ENCODE measurements at places on chromosomes 13 and 19.

GRCh38 chr13:76982061-76982460 is 9.8 kb upstream of the CLN5 start:
- no peak for DNase-seq

DNA sequence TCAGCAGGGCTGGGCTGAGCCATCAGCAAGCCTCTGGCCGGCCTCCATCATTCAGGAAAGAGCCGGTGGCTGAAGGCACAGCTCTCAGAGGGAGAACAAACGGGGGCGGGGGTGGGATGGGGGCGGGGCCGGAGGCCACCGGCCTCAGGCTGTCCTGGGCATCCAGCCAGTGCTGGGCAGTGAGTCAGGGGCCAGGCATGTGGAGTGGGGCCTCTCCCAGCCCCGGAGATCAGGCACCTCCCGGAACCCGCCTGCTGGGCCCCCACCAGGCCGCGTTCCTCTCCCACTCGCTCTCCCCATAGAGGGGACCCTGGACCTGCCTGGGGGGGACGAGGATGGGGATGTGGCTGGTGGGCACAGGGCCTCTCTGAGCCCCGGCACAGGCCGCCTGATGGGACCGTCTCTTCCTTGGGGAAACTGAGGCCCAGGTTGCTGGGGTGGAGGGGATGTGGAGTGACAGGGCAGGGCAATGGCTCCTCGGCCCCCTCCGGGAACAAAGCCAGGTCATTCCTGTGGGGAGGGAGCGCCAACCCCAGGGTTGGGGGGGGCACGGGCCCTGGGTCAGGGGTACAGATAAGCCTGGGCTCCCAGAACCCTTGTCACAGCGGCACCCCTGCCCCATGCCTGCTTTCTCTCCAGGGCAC is 12.9 kb downstream of the SPC24 start:
- DNase-seq: peak; percentile 76

DNA sequence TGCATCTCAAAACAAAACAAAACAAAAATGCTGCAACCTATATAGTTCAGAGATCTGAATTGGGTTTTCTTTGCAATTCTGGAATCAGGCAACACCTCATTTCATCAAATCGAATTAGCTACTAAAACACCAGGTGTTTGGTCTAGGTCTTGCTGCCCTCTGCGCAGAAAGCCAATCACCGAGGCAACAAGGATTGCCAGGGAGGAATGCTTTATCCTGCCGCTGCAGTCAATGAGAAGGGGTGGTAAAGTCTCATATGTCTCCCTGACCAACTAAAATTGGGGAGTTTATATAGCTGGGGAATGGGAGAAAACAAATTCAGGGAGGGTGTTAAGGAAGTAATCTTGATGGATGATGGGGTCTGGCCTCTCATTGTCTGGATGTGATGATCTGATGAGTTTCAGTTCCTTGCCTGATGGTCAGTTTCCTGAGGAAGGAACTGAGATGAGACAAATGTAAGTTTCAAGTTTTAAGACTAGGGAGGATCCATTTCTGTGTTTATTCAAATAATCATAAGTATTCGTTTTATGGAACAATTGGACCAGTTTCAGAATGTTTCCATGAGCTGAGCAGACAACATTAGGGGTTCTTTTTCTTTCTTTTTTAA is 5.0 kb upstream of the YJU2 start:
- no peak for DNase-seq

GRCh38 chr19:48552406-48553322 is 692 bp downstream of the SULT2B1 start:
- no peak for DNase-seq

GRCh38 chr13:31045286-31046081 is 113.0 kb downstream of the TEX26 start:
- peak; percentile 47 for DNase-seq

DNA sequence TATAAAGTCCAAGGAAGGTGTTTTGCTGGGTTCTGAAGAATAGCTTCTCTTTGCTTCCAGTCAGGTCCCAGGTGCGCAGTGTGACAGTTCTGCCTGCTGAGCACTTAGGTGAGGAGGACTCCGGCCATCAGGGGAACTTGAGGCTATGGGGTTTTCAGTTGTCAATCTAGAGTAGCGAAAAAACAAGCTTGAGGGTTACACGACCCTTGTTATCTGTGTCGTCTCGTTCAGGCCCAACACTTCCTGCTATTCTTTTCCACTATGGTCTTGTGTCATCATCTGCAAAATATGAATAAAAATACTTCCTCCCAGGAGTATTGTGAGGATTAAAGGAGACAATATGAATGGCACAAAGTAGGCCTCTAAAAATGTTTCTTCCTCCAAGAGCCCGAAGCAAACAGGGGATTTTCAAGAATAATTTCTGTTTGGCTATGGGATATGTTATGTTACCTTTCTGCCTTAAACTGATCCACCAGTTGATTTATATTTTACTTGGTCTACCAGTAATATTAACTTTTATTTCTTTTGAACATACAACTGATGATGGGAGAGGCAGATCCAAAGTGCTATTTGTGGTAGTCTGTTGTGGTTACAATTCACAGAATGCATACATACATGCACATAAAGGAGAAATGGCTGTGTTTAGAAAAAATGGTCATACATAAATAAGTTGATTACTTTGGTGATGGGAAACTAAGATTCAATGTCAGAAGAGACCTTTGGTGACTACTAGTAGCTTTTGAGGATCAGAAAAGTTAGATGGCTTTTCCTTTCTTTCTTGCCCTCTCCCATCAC is 40.5 kb upstream of the RCBTB2 start:
- no peak for DNase-seq

GRCh38 chr19:45173816-45174215 is 4.2 kb downstream of the TRAPPC6A start:
- no peak for DNase-seq

DNA sequence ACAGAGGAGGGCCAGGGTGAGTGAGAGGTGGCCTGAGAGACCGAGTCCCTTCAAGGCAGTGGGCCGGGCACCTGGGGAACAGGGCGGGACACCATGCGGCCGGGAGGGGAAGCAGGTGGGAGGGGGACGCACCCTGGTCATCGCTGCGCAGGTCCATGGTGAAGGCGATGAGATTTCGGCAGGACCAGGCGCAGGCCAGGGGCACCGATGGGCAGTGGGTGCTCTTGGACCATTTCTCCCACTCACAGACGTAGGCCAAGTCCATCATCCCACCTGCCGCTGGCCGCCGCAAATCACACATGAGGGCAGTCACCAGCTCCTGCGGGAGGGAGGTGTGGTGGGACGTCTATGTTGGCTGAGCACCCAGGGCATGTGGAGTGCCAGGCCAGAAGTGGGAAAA is 2.2 kb downstream of the MED16 start:
- DNase-seq: no peak

DNA sequence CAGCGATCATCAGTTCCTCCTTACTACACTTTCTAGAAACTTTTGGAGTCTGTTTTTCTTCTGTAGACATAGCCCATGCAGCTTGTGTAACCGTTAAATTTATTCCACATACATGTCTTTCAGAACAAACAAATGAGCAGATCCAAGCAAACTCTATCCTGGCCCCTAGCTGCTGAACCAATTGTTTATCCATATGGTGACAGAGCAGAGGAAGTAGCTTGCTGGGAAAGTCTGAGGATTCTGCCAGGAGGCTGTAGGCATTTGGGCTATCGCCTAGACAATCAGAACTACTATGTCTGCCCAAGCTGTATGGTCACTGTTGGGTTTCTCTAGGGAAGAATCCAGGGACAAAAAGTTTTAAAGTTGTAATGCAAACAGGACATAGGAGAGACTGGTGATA is 343.7 kb downstream of the SPRY2 start:
- DNase-seq: no peak

GRCh38 chr19:7832781-7833180 is 2.8 kb downstream of the EVI5L start:
- DNase-seq: no peak

DNA sequence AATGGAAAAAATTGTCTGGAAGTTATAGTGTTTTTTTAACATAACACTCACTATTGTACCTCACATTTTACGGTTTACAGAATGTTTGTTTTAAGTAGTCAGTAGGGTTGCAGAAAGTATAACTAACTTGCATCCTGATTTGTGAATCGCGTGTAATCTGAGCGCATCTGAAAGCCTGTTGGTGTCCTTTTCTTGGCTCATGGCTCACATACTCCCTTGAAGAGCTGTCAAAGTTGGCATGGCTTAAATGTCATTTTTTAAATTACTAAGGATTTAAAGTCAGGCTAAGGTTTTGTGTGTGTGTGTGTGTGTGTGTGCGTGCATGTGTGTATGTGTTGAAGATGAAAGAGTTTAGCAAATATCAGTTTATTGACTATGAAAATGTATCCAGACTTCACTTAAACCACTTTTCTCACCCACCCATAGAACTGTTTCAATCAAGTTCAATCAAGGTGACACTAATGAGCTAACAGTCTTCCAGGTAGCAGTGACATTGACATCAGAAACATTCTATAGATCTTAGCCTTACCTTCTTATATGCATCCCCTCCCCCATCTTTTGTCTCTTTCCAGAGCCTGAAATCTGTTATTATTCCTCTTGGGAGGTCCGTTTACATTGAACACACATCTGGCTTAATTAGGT is 480.4 kb upstream of the SGCG start:
- no peak for DNase-seq
